ENCODE measurements at places on chromosomes 3 and 15. TPM values are rescaled to one million over a fixed set of nuclear protein-coding genes. Genes with fewer than 3 reads are reported as not detected.

DNA sequence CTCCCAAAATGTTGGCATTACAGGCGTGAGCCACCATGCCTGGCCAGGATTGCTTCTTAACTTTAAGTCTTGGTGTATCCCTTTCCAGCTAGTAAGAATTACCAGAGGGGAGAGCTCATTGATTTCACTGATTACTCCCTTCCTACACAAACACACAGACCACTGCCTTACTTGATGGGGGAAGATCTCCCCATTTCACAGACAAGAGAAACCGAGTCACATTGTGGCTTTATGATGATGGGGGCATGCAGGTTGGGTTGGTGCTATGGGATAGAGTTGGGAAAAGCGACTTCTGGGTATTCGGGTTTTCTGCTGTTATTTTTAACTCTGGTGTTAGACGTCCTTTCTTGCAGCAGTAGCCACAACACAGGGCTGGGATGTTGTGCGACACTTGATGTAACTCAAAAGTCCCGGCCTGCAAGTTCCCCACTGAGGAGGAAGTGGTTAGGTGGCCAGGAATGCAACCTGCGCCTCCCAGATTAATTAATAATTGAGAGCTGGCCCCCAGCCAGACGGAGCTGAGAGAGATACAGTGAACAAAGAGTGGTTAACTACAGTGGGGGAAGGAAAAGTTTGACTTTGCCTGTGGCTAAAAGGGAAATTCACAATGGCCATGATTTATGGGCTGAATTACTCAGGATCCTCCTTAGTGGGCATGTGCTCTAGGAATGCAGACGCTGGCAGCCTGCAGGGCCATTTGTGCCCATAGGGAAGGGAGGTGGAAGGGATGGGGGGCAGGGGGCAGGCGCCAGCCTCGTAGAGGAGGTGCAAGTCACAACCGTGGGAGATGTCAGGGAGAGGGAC is 63.6 kb downstream of the SMAD6 start:
- H3K4me1 ChIP-seq, result peaks cover 35% of the 10 kb centered on the region
- no peaks in the 10 kb centered on the region for H3K27me3 ChIP-seq
- DNase-seq, result peak; percentile 58

DNA sequence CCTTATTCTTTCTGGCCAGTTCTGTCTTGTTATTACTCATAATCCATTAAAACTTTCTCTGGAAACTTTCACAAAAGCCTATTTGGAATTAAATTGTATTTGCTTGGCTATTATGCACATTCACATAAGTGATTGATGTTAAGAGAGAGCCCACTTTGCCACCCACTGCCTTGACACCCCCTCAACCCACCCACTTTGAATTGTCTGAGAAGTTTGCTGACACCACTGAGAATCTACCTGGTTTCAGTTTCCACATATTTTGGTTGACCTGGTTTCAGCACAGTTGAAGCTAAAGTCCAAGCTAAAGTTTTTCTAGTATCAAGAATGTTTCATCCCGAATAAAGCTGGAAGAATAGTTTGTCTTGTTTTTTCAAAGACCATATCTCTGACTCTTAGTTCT is 70.9 kb downstream of the ARMC8 start:
- H3K4me1 ChIP-seq, result no peaks in the 10 kb centered on the region
- DNase-seq, result no peak
- no peak overlapping the region for H3K4me3 ChIP-seq
- H3K27me3 ChIP-seq, result no peaks in the 10 kb centered on the region

- H3K4me3 ChIP-seq, result no peak overlapping the region
- no peaks in the 10 kb centered on the region for H3K27me3 ChIP-seq
- no peaks in the 10 kb centered on the region for H3K36me3 ChIP-seq
These were observed 4.8 kb upstream of the FBXW12 start for GRCh38 chr3:48367201-48367600.

DNA sequence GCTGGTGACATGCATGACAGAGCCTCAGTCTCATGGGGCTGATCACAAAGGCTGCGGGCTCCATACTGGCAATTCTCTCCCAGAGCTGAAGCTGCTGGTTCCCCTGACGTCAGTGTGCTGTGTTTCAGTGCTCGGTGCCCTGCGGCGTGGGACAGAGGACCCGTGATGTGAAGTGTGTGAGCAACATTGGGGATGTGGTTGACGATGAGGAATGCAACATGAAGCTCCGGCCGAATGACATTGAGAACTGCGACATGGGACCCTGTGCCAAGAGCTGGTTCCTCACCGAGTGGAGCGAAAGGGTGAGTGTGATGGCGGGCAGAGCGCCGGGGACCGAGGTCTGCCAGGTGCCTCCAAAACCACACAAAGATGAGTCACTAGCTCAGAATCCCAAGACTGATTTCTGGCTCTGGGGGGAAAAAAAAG is 62.0 kb upstream of the NR2E3 start:
- H3K27ac ChIP-seq, result peak overlapping the region; percentile 94
- no peaks in the 10 kb centered on the region for H3K27me3 ChIP-seq
- DNase-seq, result peak; percentile 76
- peaks cover 30% of the 10 kb centered on the region for H3K4me1 ChIP-seq
- peak overlapping the region; percentile 62 for H3K4me3 ChIP-seq

DNA sequence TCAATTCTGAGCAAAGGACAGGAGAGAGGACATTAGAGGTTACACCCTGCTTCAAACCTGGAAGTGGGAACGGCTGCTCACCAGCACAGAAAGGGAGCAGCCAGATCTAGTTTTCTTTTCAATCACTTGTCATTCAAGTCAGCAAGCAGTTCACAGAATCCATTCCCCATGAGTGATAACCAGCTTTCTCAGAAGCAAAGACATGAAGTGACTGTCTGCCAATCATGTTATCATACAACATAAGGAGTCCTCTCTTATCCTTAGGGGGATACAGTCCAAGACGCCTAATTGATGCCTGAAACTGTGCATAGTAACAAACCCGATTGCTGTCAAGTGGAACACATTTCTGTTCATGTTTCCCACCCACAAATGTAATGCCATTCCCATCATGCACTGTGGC is 54.7 kb downstream of the FAM98B start:
- H3K27me3 ChIP-seq, result peaks cover 6% of the 10 kb centered on the region
- H3K4me1 ChIP-seq, result no peaks in the 10 kb centered on the region
- DNase-seq, result no peak
- peaks cover 6% of the 10 kb centered on the region for H3K36me3 ChIP-seq
- no peak overlapping the region for H3K27ac ChIP-seq

GRCh38 chr15:67033571-67034044 is 31.8 kb upstream of the SMAD3 start:
- DNase-seq, result no peak
- H3K27me3 ChIP-seq, result no peaks in the 10 kb centered on the region
- no peak overlapping the region for H3K4me3 ChIP-seq

GRCh38 chr3:17473761-17474160 is 268.7 kb downstream of the TBC1D5 start:
- H3K36me3 ChIP-seq, result no peaks in the 10 kb centered on the region
- peaks cover 9% of the 10 kb centered on the region for H3K4me1 ChIP-seq
- H3K4me3 ChIP-seq, result no peak overlapping the region

DNA sequence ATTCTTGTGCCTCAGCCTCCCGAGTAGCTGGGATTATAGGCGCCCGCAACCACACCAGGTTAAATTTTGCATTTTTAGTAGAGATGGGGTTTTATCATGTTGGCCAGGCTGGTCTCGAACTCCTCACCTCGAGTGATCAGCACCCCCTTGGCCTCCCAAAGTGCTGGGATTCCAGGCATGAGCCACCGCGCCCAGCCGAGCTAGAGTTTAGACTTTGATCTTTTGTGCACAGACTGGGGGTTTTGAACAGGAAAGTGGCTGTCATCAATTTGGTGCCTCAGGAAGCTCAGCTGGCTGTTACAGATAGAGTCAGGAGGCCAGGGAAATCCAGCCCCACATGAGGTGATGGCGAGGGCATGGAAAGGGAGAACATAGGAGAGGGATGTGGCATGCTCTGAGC is 19.3 kb upstream of the IREB2 start:
- H3K36me3 ChIP-seq, result no peaks in the 10 kb centered on the region
- no peak for DNase-seq
- peaks cover 13% of the 10 kb centered on the region for H3K27me3 ChIP-seq
- H3K4me3 ChIP-seq, result no peak overlapping the region
- no peak overlapping the region for H3K27ac ChIP-seq
- H3K4me1 ChIP-seq, result no peaks in the 10 kb centered on the region

DNA sequence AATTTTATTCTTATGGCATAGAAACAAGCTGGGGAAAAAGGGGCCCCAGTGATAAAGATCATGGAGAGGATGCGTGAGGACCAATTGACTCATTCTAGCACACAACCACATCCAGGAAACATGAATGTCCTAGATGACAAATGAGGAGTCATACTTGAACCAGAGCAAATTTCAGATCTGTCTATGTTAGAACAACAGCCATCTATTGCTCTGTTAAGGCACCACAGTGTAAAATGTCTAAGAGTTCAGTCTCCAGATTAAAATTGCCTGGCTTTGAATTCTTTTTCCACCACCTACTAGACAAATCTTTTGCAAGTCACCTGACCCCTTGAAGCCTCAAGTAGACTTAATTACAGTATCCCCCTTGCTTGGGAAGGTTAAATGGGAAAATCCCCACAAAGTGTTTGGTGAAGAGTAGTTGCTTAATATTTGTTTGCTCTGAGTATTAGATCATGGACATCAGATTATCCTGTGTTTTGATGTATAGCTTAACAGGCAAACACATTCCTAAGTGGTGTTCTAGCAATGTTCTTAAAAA is 258.7 kb upstream of the TGFBR2 start:
- H3K27ac ChIP-seq, result peak overlapping the region; percentile 76
- no peak overlapping the region for H3K4me3 ChIP-seq
- H3K4me1 ChIP-seq, result peaks cover 54% of the 10 kb centered on the region

DNA sequence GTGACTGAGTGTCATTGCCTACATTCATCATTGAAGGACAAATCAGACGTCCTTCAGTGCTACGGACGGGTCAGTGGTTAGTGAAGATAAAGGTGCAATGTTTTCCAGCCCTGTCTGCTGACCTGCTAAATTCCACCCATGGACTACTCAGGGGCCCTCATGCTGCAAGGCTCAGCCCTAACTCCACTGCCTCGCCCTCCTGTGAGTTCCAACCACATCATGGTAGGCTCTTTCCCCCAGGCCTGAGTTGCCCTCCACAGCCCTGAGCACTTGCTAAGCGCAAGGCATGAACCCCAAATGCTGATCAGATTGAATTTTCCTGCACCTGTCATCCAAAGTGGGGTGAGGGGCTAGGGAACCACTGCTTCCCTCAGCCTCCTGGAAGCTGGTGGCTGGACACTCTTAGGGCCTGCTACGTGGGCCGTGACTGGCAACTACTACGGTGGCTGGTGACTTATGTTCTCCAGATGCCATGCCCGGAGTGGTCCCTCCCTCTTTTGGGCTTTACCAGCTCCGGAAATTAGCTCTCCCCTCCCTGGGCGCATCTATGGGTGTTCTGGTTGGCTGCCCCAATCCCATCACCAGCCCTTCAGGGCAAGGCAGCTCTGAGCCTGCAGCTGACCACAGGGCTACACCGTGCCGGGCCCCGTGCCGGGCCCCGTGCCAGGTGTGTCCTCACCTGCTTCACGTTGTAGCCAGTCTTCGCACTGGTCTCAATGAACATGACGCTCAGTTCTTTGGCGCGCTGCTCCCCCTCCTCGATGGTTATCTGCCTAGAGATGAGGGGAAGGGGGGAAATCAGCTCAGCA is 32.1 kb downstream of the SRPRB start:
- no peak overlapping the region for H3K4me3 ChIP-seq
- H3K36me3 ChIP-seq, result no peaks in the 10 kb centered on the region
- no peaks in the 10 kb centered on the region for H3K27me3 ChIP-seq
- no peaks in the 10 kb centered on the region for H3K4me1 ChIP-seq
- no peak overlapping the region for H3K27ac ChIP-seq

The RNF123 gene
- total RNA-seq, result 47.8 TPM

The CHL1 gene
- total RNA-seq, result not detected

The TTLL13 gene
- total RNA-seq, result not detected

The CEP19 gene
- 3.2 TPM for total RNA-seq

The PCOLCE2 gene
- 3.2 TPM for total RNA-seq

All from MCF 10A (cell line).